CD4-positive, alpha-beta T cell treated with Interleukin-2 at 100 ng/mL for 4 hours (primary cell): ENCODE measurements at places on chromosomes 12 and 14.

DNA sequence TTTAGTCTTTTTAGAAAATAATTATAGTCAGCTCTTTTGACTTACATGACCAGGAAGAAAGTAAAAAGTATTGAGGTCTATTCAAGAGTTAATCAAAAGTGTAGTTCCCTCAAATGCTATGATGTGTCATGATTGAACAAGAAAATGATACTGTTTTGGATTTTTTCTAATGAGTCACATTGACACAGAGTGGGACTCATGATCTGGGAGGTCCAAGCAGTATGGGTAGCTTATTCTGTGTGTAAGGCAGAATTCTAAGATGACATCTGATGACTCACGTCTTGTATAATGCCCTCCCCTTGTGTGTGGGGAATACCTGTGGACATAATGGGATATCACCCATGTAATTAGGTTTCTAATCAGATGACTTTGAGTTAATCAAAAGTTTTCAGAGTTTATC is 178.1 kb upstream of the DDHD1 start:
- no peak for DNase-seq

- DNase-seq = no peak
These were observed 1297.7 kb downstream of the AACS start for GRCh38 chr12:126362964-126363363.

GRCh38 chr12:12909995-12910420 is 18.6 kb downstream of the GPRC5A start:
- no peak for DNase-seq

DNA sequence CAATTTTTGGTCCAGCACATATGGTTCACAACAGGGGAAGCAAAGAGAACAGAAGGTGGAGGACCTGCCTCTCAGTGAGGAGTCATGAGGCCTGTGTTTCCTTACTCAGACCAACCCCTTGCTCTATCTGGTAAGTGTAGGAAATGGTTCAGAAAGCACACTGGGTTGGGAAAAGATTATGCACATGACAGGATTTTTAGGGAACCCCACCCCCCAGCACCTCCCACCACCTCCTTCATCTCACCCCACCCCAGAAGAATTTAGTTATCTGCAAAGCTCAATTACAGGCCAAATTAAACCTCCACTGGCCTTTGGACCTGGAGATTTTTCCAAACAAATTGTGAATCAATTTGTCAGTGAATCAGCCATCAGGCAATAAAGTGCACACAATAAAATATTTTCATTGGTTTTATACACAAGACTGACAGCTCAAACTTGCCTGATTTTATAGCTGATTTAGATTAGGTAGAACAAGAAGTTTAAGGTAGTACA is 132.8 kb downstream of the DACT1 start:
- no peak for DNase-seq

GRCh38 chr12:132108211-132108832 is 35.8 kb downstream of the DDX51 start:
- no peak for DNase-seq

GRCh38 chr14:22099942-22100763 is 426.5 kb upstream of the OR4E1 start:
- peak; percentile 66 for DNase-seq

- no peak for DNase-seq
These were observed 177.7 kb upstream of the RGS6 start for GRCh38 chr14:71754422-71755095.

DNA sequence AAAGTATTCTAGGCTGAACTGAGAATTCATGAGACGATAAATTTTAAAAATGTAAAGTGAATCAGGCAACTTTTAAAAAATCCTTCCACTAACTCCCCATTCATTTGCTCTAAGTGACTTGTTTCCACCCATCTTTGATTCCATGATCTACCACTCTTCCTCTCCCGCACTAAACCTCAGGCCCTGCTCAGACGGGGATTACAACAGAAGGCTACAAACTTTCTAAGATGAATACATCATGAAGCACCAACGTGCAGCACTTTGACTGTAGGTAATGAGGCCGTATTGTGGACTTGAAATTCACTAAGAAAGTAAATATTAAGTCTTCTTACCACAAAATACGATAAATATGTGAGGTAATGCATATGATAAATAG is 30.0 kb downstream of the TMEM132D start:
- DNase-seq = no peak

- no peak for DNase-seq
These were observed 70.4 kb downstream of the RPL10L start for GRCh38 chr14:46581036-46581671.

DNA sequence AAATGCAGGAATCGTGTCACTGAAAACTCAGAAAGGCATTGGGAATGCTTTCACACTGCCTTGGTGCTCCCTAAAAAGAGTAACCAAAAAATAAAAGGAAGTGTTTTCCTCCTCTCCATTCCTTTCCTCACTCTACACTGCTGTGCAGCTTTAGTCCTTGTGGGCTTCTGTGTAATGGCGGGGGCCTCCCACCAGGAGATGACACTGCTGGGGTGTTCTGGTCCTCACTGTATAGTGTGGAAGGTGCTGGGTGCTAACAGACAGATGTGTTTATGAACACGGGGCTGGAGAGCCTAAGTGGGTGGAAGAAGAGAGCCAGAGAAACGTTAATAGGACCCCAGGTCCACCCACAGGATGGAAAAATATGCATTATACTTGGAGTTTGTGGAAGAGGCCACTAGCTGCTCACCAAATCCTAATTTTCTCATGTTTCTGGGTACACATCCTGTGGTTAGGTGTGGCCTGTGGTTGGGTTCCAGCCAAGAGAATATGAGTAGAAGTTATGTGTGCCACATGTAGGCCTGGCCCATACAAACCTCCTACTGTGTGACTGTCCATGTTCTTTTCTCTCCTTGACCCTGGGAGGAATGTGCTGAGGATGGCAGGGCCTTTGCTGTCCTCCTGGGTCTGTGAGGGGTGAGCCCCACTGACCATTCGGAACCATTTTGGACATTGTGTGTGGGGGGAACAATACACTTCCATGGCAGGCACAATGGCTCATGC is 14.0 kb upstream of the C1S start:
- no peak for DNase-seq

DNA sequence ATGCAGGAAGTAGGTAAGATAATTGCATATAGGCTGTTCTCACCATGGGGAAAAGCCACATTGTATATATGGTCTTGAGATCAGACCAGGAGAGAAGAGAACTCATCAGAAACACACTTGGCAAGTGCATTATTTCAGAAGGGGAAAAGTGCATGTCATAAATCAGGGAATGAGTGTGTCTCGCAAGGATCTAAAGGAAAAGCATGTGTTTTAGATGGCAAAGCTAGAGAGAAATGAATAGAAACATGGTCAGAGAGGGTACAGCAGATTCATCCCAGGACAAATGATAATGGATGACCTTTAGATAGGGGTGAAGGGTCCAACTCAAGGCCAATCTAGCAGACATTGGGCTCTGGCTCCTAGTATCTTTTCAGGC is 230.2 kb upstream of the NAV3 start:
- DNase-seq = no peak

- no peak for DNase-seq
These were observed 23.6 kb upstream of the RPLP0 start for GRCh38 chr12:120224304-120225199.

GRCh38 chr14:81166121-81166520 is 54.6 kb downstream of the GTF2A1 start:
- DNase-seq = no peak

DNA sequence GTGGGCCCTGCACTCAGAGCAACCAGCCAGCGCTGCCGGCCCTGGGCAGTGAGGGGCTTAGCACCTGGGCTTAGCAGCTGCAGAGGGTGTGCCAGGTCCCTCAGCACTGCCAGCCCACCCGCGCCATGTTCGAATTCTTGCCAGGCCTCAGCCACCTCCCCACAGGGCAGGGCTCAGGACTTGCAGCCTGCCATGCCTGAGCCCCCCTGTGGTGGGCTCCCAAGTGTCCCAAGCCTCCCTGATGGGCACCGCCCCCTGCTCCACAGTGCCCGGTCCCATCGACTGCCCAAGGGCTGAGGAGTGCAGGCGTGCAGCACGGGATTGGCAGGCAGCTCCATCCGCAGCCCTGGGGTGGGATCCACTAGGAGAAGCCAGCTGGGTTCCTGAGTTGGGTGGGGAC is 98.0 kb upstream of the NID2 start:
- no peak for DNase-seq

DNA sequence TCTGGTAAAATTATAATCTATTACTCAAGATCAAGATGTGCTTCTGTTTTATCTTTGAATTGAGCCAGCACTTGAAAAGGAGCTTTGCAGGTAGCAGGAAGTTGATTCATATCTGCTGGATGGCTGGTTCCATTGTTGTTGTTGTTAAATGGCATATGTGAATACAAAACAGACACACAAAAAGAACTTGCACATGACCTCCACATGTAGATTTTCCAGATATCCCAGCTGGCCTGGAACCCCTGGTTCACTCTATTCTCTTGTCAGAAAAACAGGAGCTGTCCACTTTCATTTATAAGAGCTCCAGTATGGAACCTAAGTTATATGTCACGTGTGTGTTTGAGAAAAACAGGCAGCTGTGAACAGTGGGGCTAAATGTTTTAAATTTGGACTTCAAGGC is 273.9 kb downstream of the TMEM132D start:
- DNase-seq = no peak
